Esophagus mucosa (tissue), 1 donor: ENCODE measurements at places on chromosomes 4 and X. TPM values are rescaled to one million over a fixed set of nuclear protein-coding genes. Genes with fewer than 3 reads are reported as not detected.

- ATAC-seq, result no peak
Measured at GRCh38 chrX:96843566-96843965, 40.1 kb upstream of the RPA4 start.

- no peak for ATAC-seq
Measured at GRCh38 chrX:123476611-123477219, 256.1 kb downstream of the THOC2 start.

The LGI2 gene
- total RNA-seq, result 0.20 TPM

- no peak for ATAC-seq
Measured at GRCh38 chr4:105558277-105558676, 5.9 kb downstream of the ARHGEF38 start.

The PPP4R3C gene
- total RNA-seq, result not detected

- peak; percentile 74 for ATAC-seq
Measured at GRCh38 chr4:153448003-153448731, 18.0 kb upstream of the TMEM131L start.

The SHROOM2 gene
- total RNA-seq, result 7.7 TPM

The SMARCA1 gene
- 6.6 TPM for total RNA-seq

DNA sequence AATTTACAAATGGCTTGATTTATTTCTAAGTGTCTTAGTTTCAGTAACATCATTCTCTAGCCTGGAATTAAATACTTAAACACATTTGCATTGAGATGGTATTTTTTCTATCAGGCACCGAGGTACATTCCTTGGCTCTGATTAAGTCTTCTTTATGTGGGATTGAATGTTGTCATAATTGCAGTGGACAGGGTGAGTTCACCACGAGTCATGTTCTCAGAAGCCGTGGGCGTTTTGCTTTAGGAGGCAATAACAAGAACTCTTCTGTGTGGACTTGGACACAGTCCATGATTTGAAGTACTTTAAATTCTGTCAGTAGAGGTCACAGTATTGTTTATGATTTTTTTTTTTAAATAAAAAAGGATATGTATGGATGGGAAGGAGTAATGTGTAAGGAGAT is 57.1 kb upstream of the EFHC2 start:
- peak; percentile 58 for ATAC-seq

The NALF2 gene
- 0.60 TPM for total RNA-seq

DNA sequence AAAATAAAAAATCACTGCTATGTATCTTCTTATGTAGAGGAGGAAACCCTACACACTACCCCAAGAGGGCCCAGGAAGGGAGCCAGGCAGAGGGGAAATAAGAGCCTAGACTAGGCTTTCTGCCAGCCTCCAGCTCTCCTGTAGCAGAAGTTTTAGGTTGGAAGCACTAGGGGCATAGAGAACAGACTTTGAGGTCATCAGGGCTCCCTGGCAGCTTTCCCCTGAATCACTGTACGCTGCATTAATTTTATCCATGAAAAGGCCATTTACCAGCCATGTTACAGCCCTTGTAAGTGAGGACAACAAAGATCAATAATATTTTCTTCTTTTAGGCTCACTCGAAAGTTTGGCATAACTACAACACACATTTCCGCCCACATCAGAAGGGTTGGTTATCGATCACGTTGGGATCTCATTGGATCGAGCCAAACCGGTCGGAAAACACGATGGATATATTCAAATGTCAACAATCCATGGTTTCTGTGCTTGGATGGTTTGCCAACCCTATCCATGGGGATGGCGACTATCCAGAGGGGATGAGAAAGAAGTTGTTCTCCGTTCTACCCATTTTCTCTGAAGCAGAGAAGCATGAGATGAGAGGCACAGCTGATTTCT is 24.7 kb downstream of the RPL9 start:
- no peak for ATAC-seq

The TIMM8A gene
- total RNA-seq, result 14.2 TPM

The GRXCR1 gene
- total RNA-seq, result not detected

The FREM3 gene
- total RNA-seq, result not detected

GRCh38 chr4:166400270-166400894 is 527.3 kb downstream of the TLL1 start:
- ATAC-seq, result no peak

The CLDN22 gene
- 0.16 TPM for total RNA-seq

GRCh38 chr4:41362621-41363383 is 106.1 kb downstream of the UCHL1 start:
- ATAC-seq, result no peak

GRCh38 chr4:109816082-109816442 is 500 bp downstream of the GAR1 start:
- no peak for ATAC-seq

DNA sequence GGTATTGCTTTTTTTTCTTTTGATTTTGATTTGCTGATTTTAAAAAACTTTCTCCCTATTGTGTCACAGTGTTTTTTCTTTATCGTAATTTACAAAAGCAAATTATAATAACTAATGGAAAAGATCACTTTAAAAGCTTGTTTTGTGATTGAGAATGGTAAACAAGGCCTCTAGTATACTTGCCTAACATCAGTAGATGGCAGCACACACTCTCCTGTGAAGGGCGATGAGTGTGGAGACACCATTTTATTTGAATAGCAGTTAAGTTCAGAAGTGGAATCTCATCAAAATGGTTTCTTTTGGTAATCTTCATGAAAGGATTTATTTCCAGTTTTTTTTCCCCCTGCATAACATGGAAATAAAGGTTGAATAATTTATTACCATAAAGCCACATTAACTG is 72.3 kb downstream of the PAK3 start:
- no peak for ATAC-seq

The UGT2B15 gene
- not detected for total RNA-seq

The FRMD7 gene
- not detected for total RNA-seq

GRCh38 chrX:40179283-40179682 is 81.5 kb upstream of the BCOR start:
- no peak for ATAC-seq

- ATAC-seq, result no peak
Measured at GRCh38 chrX:45300638-45301037, 100.0 kb upstream of the DIPK2B start.

DNA sequence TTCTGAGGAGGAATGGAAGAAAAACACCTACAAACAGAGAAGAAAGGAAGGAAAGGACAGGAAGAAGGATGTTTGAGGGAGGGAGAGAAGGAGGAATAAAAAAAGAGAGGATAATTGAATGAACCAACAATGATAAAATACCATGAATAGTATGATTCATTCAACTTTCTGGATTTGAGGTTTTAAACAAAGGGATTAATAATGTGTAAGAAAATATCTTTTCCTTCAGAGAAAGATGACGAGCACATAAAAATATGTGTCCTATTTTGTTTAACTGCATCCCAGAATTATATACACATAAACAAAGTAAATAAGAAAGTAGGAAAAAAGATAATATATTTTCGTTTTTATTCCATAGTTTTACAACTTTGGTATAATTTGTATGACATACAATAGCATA is 1380.4 kb downstream of the STIM2 start:
- ATAC-seq, result no peak

GRCh38 chr4:90137555-90137954 is 10.4 kb downstream of the CCSER1 start:
- ATAC-seq, result no peak

GRCh38 chr4:40991908-40992307 is 222.4 kb downstream of the APBB2 start:
- ATAC-seq, result no peak

GRCh38 chr4:7121866-7122653 is 54.2 kb upstream of the GRPEL1 start:
- no peak for ATAC-seq

The MAGEA3 gene
- not detected for total RNA-seq

The EMCN gene
- 4.7 TPM for total RNA-seq
